SK-N-DZ (cell line): ENCODE measurements at places on chromosomes 11 and 22.

GRCh38 chr11:44855493-44855849 lies 95.2 kb downstream of the TP53I11 start:
- DNase-seq = no peak

DNA sequence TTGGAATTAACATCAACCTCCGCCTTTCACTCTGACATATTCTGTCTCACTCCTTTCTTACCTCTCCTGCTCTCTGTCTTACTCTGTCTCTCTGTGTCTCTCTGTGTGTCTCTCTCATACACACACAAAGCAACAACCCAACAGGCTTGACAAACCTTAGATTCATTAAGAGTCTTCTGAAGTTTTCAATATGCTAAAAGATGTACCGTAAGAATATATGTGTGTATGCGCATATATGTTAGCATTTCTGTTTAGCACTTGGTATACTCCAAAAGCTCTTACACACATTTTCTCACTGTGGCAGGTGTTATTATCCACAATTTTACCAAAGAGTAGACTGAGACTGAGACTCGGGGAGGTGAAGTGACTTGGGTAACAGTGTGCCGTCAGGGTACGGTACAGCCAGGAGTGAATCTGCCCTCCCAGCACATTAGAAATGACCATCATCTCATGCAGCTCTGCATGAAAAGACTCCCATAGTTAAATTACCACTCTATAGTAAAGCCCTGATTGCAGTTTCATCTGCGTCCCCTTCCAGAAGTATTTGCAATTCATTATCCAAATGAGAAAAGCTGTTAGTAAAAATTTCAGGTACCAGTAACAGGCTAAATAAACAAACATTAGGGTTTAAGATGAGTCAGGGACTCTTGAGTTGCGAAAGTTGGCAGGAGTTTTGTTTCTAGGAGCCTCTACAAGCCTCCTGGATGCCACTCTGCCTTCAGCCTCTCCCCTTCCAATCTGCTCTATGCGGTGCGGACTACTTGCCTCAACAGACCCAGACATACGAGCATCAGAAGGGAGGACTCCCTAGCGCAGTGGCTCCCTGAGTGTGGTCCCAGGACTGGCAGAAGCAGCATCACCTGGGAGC lies 195.2 kb upstream of the TMEM45B start:
- DNase-seq = no peak

DNA sequence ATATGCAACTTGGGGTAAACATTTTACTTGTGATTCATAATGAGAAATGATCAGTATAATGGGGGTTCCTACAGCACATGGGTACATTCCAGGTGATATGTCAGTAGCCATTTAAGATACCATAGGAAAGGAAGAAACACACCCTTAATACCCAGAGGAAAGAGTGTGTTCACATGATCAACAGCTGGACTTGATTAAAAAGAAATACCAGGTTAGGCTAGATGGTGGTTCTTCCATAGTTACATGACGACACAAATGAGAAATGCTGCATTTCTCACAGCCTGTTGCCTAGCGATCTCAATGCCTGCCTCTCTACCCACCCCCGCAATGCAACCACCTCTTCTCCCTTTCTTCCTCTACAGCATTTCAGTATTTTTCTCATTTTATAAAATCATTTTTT lies 96.8 kb downstream of the TTC28 start:
- no peak for DNase-seq

- DNase-seq = no peak
Measured at GRCh38 chr11:93054881-93055280, 85.4 kb downstream of the MTNR1B start.

- DNase-seq = no peak
Measured at GRCh38 chr11:112822478-112823274, 138.5 kb upstream of the NCAM1 start.

GRCh38 chr11:8706673-8707432 lies 24.3 kb downstream of the RPL27A start:
- DNase-seq = no peak

DNA sequence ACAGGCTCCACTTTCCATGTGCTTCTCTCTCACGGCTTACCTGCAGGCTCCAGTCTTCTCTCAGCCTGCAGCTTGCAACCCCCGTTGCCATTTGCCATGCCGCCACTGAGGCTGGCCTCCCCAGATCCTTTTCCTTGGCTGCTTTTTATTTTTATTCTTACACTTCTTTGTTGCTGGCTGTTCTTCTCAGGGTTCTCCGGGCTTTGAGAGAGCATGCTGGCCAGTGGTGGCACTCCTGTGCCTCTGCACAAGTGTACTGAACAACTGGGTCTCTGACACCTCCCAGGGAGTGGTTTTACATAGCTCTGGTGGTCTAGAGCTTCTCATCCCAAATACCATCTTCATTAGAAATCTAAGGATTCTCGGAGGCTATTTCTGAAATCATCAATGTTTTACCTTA lies 241.7 kb upstream of the MTNR1B start:
- DNase-seq = no peak

- DNase-seq = no peak
Measured at GRCh38 chr11:76033699-76034098, 172.6 kb downstream of the WNT11 start.

DNA sequence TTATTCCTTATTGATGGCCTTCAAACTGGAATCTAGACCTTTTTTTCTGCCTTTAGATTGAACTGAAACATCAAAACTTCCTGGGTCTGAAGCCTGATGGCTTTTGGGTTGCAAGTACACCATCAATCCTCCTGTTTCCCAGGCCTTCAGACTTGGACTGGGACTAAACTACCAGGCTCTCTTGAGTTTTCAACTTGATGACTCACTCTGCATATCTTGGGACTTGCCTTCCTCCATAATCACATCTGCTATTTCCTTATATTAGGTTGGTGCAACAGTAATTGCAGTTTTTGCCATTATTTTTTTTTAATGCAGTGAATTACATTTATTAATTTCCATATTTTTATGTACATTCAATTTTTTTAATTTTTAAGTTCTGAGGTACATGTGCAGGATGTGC lies 7.0 kb downstream of the OR51B5 start:
- no peak for DNase-seq

GRCh38 chr22:22945195-22945594 lies 57.6 kb downstream of the IGLL5 start:
- DNase-seq = no peak

GRCh38 chr11:124752471-124753102 lies 532 bp upstream of the VSIG2 start:
- DNase-seq = no peak

DNA sequence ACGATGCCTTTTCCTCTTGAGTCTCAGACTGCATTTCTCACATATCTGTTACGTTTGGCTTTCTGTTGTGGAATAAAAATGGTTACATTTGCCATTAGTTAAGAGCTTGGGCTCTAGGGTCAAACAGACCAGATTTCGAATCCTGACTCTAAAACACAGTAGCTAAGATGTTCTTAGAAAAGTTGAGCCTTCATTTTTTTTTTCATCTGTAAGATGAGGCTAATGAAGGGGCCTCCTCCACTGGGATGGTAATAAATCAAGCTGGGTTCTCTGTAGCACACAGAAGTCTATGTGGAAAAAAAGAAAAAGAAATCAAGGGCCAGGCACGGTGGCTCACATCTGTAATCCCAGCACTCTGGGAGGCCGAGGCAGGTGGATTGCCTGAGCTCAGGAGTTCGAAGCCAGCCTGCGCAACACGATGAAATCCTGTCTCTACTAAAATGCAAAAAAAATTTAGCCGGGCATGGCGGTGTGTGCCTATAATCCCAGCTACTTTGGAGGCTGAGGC lies 49.9 kb upstream of the CAPRIN1 start:
- no peak for DNase-seq

GRCh38 chr11:21142007-21142406 lies 472.6 kb downstream of the NELL1 start:
- DNase-seq = peak; percentile 16
